ENCODE measurements at places on chromosomes 5 and 9. TPM values are rescaled to one million over a fixed set of nuclear protein-coding genes. Genes with fewer than 3 reads are reported as not detected.
A peak's percentile ranks its signal among the peaks of the same experiment; 100 is the strongest.

DNA sequence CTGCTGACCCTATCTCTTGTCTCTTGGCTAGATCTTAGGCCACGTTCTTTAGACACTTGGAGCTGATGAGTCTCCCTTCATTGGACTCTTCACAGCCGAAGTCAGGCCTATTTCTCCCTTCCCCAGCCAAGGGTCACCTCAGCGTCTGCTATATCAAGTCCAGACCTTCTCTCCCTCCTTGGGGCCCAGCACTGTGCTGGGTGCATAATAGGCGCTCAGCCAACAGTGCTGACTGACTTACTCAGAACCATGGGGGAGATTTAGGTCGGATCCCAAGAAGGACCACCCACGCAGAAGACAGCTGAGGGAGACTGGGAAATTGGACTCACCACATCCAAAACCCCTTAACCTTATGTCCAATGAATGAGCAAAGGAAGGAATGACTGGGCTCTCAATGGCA lies 5.6 kb upstream of the AMBP start:
- no peak for DNase-seq
- no peak overlapping the region for H3K4me3 ChIP-seq
- peaks cover 5% of the 10 kb centered on the region for H3K4me1 ChIP-seq
- no peaks in the 10 kb centered on the region for H3K27me3 ChIP-seq
- no peak overlapping the region for H3K27ac ChIP-seq

DNA sequence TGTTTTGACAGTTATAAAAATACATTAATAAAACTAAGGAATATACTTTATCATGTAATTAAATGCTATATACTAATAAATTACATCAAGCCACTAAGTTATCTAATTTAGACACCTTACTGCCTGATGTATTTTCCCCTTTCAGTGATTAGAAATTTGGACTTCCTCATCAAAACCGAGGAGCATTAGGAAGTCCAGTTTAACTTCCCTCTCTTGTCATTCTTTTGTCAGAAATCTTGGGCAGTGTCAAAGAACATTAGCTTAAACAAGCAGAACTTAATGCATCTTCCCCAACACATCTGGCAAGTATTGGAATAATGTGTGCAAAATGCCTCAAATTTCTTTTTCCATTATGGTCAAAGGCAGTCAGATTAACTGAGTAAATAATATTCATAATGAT lies 81.6 kb downstream of the PLPP1 start:
- no peak overlapping the region for H3K4me3 ChIP-seq
- DNase-seq: no peak
- H3K36me3 ChIP-seq: no peaks in the 10 kb centered on the region
- no peaks in the 10 kb centered on the region for H3K27me3 ChIP-seq
- H3K27ac ChIP-seq: no peak overlapping the region

GRCh38 chr5:159083548-159084452 lies 15.9 kb downstream of the EBF1 start:
- H3K4me3 ChIP-seq: no peak overlapping the region
- no peaks in the 10 kb centered on the region for H3K27me3 ChIP-seq
- no peaks in the 10 kb centered on the region for H3K36me3 ChIP-seq
- no peak for DNase-seq
- no peak overlapping the region for H3K27ac ChIP-seq
- no peaks in the 10 kb centered on the region for H3K4me1 ChIP-seq

BARX1 gene
- total RNA-seq: not detected

GRCh38 chr9:9504869-9505268 lies 1107.9 kb downstream of the PTPRD start:
- H3K27me3 ChIP-seq: no peaks in the 10 kb centered on the region
- H3K36me3 ChIP-seq: no peaks in the 10 kb centered on the region
- H3K4me3 ChIP-seq: no peak overlapping the region
- no peaks in the 10 kb centered on the region for H3K4me1 ChIP-seq
- no peak for DNase-seq

AGXT2 gene
- not detected for total RNA-seq

DNA sequence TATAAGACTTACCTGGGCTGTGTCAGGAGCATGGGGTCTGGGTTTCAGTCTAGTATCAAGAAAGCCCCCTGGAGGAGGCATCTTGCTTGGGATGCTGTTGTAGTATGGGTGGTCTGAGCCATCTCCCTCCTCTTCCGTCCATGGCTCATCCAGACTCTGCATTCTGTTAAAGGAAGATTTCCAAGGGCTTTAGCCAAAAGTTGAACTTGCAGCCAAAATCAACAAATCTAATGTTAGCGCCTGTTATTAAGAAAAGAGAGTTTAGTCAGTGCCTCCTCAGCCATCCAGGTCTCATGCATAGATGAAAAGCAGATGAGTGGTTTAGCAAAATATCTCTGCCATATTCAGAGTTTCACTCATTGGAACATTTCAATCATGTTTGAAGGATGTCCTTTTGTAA lies 55.6 kb downstream of the S1PR3 start:
- H3K4me1 ChIP-seq: no peaks in the 10 kb centered on the region
- no peaks in the 10 kb centered on the region for H3K27me3 ChIP-seq
- H3K36me3 ChIP-seq: no peaks in the 10 kb centered on the region

DNA sequence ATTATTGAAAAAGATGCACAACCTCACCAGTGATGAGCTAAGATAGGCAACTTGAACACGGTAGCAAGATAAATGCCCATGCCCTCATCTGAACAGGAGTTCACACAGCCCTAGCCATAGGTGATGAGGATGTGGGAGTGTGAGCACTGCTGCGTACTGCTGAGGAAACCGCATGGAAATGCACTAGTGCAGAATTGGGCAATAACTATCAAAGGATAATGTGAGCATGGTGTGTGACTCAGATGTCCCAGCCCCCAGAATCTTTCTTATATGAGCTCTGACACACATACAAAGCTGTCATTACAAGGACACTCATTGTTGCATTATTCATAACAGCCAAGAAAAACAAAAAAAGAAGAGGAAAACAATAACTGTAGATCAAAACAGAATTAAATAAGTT lies 521.2 kb downstream of the IRX1 start:
- H3K4me3 ChIP-seq: no peak overlapping the region
- H3K36me3 ChIP-seq: no peaks in the 10 kb centered on the region
- no peaks in the 10 kb centered on the region for H3K27me3 ChIP-seq
- no peak overlapping the region for H3K27ac ChIP-seq
- no peaks in the 10 kb centered on the region for H3K4me1 ChIP-seq

DNA sequence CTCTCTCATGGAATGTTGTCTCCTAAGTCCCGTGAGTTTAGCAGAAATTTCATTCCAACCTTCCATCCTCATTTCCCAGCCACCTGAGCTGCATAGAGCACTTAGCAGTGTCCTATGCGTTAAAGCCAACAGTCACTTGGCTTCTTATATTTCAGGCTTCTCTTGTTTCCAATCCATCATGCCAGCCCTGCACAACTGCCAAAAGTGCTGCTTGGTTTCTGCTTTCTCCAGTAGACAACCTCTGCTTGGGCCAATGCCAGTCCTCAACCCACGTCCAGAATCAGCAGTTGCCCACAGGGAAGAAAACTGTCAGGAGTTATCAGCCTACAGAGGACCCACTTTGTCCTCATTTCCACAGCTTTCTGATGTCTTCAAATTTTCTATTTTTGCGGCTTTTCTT lies 42.5 kb downstream of the KCNIP1 start:
- no peaks in the 10 kb centered on the region for H3K27me3 ChIP-seq
- H3K4me1 ChIP-seq: no peaks in the 10 kb centered on the region
- H3K4me3 ChIP-seq: no peak overlapping the region
- no peaks in the 10 kb centered on the region for H3K36me3 ChIP-seq

NAA35 gene
- total RNA-seq: 29.2 TPM

GRCh38 chr5:138686668-138687067 lies 66.6 kb upstream of the CTNNA1 start:
- no peak overlapping the region for H3K4me3 ChIP-seq
- H3K27ac ChIP-seq: no peak overlapping the region
- H3K27me3 ChIP-seq: no peaks in the 10 kb centered on the region
- H3K4me1 ChIP-seq: no peaks in the 10 kb centered on the region

CCL21 gene
- 42.2 TPM for total RNA-seq

GRCh38 chr5:66653325-66653724 lies 57.1 kb downstream of the MAST4 start:
- H3K36me3 ChIP-seq: no peaks in the 10 kb centered on the region
- H3K27ac ChIP-seq: no peak overlapping the region
- H3K4me1 ChIP-seq: no peaks in the 10 kb centered on the region
- no peaks in the 10 kb centered on the region for H3K27me3 ChIP-seq
- DNase-seq: no peak

DNA sequence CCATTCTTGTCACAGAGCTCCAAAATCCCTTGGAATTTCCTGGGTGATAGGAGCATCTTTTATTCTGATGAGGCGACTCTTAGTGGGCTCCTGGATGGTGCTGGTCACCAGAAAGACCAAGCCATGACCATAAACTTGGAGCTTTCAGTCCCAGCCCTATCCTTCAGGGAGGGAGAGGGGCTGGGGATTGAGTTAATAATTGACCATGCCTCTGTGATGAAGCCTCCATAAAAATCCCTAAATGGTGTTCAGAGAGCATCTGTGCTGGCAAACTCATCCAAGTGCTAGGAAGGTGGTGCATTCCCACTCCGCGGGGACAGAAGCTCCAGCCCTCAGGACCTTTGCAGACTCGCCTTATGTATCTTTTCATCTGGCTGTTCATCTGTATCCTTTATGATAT lies 28.7 kb downstream of the MCCC2 start:
- H3K27ac ChIP-seq: no peak overlapping the region
- no peak overlapping the region for H3K4me3 ChIP-seq
- no peaks in the 10 kb centered on the region for H3K4me1 ChIP-seq
- H3K36me3 ChIP-seq: no peaks in the 10 kb centered on the region
- H3K27me3 ChIP-seq: no peaks in the 10 kb centered on the region
- DNase-seq: no peak

- H3K36me3 ChIP-seq: no peaks in the 10 kb centered on the region
- no peak for DNase-seq
- H3K4me1 ChIP-seq: no peaks in the 10 kb centered on the region
These were observed 184.1 kb downstream of the MARCHF11 start for GRCh38 chr5:15995341-15996052.

DNA sequence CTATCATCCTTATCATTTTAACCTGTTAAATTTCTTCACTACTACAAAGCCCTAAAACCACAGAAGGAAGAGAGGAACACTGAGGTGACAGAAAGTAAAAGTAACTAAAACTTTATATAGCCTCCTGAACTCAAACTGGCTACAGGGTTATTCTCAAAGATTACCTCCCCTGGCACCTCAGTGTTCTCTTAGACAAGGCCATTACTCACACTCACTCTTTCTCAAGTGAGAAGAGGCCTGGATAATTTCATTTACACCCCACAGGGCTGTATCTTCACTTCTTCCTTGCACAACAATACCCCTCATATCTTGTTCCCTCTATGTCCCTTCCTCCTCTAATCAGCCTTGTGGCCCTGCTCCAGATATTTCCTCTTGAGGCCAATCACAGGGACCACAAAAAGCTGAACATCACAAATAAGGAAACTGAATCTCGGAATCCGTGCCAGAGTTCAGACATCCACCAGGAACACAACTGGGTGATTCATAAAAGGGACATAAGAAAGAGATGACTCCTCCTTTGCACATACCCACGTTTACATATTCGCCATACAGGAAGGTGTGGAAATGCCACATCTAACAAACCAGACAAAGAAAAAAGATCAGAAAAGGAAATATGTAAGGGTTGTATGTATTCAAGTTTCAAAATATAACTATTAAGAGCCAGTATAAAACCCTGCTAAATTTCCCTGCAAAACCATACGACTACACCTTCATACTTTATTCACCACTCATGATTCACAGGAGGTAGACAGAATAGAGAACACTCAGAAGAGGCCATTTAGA lies 1.7 kb upstream of the KLHL3 start:
- H3K27me3 ChIP-seq: no peaks in the 10 kb centered on the region
- H3K27ac ChIP-seq: peak overlapping the region; percentile 42
- H3K4me3 ChIP-seq: no peak overlapping the region
- H3K4me1 ChIP-seq: no peaks in the 10 kb centered on the region

- H3K36me3 ChIP-seq: no peaks in the 10 kb centered on the region
- DNase-seq: no peak
- no peaks in the 10 kb centered on the region for H3K4me1 ChIP-seq
- H3K4me3 ChIP-seq: no peak overlapping the region
- no peak overlapping the region for H3K27ac ChIP-seq
These were observed 323.7 kb upstream of the CD180 start for GRCh38 chr5:67520161-67520908.

- no peak overlapping the region for H3K4me3 ChIP-seq
- no peak overlapping the region for H3K27ac ChIP-seq
- no peak for DNase-seq
- H3K27me3 ChIP-seq: no peaks in the 10 kb centered on the region
- H3K36me3 ChIP-seq: no peaks in the 10 kb centered on the region
These were observed 20.0 kb downstream of the SLC24A2 start for GRCh38 chr9:19768798-19769197.

GRCh38 chr5:54988817-54989216 lies 3.4 kb upstream of the ESM1 start:
- H3K4me1 ChIP-seq: no peaks in the 10 kb centered on the region
- no peak overlapping the region for H3K4me3 ChIP-seq
- H3K27ac ChIP-seq: no peak overlapping the region
- H3K27me3 ChIP-seq: no peaks in the 10 kb centered on the region

PRDM9 gene
- total RNA-seq: not detected

- H3K27me3 ChIP-seq: no peaks in the 10 kb centered on the region
- H3K4me3 ChIP-seq: no peak overlapping the region
- H3K4me1 ChIP-seq: no peaks in the 10 kb centered on the region
- no peak overlapping the region for H3K27ac ChIP-seq
- no peak for DNase-seq
These were observed 93.2 kb upstream of the ADAMTS16 start for GRCh38 chr5:5046680-5047502.

- no peak for DNase-seq
- no peaks in the 10 kb centered on the region for H3K4me1 ChIP-seq
- no peaks in the 10 kb centered on the region for H3K27me3 ChIP-seq
- no peak overlapping the region for H3K27ac ChIP-seq
- no peaks in the 10 kb centered on the region for H3K36me3 ChIP-seq
These were observed 71.0 kb downstream of the LRRC70 start for GRCh38 chr5:62649476-62650113.

DNA sequence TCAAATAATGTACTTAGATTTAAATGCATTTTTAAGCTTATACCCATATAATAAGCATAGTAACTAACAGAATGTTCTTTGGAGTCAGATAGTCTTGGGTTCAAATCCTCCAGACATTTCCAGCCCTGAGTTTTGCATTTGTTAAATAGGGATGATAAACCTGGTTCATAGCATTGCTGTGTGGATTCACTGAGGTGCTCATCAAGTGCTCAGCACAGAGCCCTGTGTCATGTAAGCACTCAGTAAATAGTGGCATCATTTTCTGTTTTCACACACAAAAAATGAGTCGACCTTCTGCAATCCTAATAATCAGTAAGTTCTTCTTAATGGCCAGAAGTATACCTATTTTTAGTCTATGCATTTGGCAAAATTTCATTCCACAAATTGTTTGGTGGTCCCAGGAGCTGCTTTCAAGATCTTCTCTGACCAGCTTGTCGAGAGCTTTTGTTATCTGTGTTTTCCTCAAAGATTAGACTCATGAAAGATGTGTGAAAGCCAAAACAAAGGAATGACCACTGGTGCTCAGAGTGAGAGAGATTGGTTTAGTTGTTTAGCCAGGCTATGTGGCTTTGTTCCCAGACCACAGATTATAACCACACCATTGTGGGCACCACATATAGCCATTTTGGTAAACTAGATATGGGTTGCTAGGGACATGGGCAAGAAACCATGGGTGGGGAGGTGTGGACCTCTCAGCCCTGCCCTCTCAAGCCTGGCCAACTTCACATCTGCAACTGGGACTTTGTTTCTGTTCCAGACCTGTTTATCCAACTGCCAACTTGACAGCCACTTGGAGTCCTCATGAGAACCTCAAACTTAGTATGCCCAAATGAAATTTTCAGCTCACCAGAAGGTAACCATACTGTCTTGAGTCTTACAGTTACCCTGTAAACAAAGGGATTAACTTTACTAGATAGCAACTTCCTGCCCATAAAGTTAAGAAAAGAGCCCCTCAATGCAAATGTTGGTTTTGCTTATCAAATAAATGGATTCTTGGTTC lies 45.0 kb downstream of the DOCK8 start:
- no peaks in the 10 kb centered on the region for H3K27me3 ChIP-seq
- DNase-seq: no peak
- H3K27ac ChIP-seq: no peak overlapping the region
- H3K36me3 ChIP-seq: no peaks in the 10 kb centered on the region
- H3K4me3 ChIP-seq: no peak overlapping the region
- no peaks in the 10 kb centered on the region for H3K4me1 ChIP-seq
